ENCODE measurements at places on chromosomes 1 and 21.

DNA sequence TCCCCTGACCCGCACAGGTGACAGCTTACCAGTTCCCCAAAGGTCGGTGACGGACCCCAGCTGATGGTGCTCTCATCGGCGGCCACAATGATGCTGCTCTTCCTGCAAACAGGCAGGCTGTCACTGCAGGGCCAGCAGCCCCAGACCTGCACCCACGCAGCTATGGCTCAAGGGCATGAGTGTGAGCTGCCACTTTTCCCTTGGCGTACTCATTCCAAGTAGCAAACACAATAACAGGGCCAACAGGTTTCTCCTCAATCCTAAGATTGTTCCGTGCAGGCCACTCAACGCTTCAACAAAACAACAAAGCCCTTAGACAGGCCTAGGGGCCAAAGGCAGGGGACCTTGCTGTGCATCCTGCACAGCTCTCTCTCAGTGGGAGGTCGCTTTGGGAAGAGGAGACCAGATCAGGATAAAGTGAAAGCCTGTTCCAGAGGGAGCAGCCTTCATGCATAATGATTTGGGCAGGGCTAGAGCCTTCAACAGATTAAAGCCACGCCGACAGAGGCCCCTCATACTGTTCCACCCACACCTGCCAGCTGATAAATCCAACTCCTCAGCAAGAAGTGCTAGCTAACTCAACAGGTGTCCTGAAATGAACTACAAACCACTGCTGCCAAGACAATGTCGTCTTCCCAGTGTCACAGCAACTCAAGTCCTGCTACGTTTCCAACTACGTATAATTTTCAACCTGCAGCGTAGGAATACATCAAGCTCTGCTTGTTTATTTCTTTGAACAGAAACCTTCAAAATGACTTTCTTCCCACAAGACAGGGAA lies 27.2 kb downstream of the RCC2 start:
- no peak for DNase-seq

- no peak for DNase-seq
These were observed 5.0 kb downstream of the LRRC71 start for GRCh38 chr1:156925154-156926010.

- DNase-seq, result no peak
These were observed 315.3 kb downstream of the TPR start for GRCh38 chr1:186059752-186060151.

DNA sequence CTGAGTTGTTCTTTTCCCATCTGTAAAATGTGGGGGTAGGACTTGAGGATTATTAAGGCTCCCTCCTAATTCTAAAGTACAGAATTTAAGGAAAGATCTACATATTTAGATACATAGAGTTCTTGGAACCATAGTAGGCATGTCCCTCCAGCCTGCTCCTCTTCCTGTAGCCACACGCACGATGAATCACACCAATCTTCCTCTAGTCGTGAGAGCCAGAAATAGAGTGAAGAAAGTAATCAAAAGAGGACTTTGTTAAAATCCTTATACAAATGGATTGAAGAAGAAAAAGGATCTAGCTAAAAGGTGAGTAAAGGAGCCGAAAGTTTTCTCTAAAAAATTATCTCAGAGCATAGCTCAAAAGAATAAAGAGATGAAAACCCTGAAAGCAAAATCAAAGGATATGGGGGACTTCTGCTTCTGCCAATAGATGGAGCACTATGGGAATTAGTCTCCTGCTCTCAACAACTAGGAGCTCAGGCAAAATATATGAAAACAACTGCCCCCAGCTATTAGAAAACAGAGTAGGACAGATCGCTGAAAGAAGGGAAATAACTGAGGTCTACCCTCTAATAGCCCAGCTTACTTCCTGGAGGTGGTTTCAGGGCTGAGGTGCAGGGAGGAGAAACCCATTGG lies 8.5 kb downstream of the C1orf141 start:
- DNase-seq, result no peak

GRCh38 chr1:217542136-217542777 lies 88.6 kb downstream of the GPATCH2 start:
- DNase-seq, result no peak

Measured in endodermal cell (in vitro differentiated cells).